ENCODE measurements at places on chromosomes 16 and 17.

GRCh38 chr17:20071824-20072691 is 62.9 kb downstream of the SPECC1 start:
- DNase-seq: no peak

GRCh38 chr16:48912360-48912759 is 302.4 kb upstream of the N4BP1 start:
- no peak for DNase-seq

GRCh38 chr17:13736916-13737315 is 135.2 kb upstream of the HS3ST3A1 start:
- DNase-seq: no peak

DNA sequence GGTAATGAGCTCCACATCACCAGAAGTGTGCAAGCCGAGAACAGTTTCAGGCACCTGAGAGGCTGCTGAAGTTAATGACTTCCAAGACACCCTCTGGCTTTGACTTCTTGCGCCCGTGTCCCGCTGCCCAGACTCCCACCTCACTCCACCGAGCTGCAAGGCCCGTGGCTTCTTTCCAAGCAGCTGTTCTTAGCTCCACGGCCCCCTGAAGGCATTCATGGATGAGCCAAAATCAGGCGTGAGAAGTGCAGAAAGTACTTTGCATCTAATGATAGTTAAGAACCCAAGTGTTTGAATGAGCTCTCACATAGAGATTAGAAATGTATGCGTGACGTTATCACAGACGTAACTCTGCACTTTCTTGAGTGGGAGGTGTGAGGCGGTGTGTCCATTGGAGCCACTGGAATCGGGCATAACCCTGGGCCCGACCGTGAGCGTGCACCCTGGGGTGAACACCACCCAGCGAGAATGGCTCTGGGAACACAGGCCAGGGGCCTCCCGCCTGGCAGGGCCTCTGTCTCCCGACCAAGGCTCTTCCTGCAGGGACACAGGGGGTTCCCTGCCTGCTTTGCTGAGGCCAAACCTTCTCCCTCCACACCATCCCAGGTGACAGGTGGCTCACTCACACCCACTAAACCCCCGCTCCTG is 11.0 kb downstream of the NPTX1 start:
- DNase-seq: no peak

- no peak for DNase-seq
Measured at GRCh38 chr17:45292696-45293412, 24.0 kb downstream of the MAP3K14 start.

GRCh38 chr17:70968302-70968701 is 799.0 kb downstream of the KCNJ2 start:
- DNase-seq: no peak

DNA sequence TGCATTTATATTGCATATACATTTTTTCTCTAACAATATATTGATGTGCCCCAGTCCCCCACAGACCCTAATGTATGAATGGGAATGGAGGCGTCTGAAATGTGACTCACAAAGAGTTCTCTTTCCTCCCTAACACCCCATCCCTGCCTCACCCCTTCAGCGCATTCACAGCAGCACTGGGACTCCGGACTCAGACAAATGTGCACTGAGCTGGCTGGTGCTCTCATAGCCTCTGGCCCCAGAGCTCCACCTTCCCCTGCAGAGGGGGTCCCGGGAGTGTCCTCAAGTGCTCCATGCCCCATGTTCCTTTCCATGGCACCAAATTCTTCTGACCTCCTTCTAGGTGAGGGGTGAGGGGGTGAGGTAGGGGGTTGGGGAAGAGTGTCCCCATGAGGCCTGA is 20.6 kb downstream of the NPTX1 start:
- no peak for DNase-seq

- no peak for DNase-seq
Measured at GRCh38 chr16:7746941-7747340, 414.3 kb downstream of the RBFOX1 start.

DNA sequence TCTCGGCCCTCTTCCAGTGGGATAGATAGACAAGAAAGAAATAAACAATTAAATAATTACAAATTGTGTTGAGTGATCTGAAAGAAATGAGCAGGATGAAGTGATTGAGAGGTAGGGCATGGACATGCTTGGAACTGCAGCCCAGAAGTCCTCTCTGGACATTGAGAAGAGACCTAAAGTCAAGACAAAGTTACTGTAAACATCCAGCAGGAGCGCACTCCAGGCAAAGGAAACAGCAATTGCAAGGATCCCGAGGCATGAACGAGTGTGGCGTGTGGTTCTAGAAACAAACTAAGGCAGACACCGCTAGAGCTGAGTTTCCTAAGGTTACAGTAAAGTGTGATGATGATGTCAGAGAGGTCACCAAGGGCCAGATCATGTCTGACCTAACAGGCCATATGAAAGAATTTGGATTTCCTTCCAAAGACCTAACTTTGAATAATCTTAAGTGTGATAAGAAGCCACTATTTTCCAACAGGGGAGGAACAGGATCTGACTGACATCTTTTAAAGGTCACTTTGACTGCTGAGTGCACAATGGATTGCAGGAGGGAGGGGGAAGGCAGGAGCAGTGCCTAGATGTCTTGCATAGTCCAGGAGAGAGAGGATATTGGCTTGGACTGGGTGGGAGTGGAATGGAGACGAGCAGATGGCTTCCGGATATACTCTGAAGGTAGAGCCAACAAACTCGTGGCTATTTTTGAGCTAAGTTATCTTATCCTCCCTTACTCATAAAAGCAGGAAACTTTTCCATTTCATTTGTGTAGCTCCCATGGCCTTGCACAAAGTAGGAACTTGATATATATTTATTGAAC is 19.0 kb downstream of the ABCC12 start:
- DNase-seq: no peak

DNA sequence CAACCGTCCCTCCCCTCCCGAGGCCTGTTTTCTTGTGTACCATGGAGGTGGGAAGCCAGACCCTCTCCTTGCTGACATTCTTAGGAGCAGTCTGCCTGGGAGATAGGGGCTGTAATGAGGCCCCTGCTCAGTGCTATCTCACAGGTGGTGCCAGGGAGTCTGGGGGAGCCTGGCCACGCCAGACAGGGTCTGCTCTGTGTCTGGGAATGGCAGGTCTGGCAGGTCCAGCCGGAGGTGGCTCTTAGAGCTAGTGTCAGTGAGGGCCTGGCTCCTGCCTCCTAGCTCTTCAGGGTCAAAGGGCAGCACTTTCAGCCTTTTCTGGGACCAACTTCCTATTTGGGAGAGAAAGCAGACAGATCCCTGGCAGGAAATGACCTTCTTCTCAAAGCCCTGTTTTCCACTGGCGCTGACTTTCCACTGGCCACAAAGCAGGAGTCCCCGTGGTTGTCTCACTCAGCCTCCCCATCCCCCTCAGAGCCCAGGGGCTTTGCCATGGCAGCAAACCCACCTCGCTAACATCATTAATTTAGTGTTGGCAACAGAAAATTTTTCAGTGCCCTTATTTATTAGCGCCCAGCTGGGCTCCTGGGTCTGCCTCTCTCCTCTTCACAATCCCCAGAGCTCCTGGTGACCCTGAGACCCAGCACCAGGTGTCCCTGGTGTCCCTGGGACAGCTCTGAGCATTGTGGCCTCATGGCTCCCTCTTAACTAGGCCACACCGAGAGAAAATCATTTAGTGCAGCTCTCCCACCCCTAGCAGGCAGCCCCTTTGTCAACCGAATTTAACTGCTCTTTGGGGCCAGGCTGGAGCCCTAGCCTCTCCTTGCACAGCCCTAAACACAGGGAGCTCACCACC is 24.0 kb upstream of the DOK4 start:
- DNase-seq: no peak

GRCh38 chr16:85774136-85774535 is 23.2 kb upstream of the C16orf74 start:
- no peak for DNase-seq

DNA sequence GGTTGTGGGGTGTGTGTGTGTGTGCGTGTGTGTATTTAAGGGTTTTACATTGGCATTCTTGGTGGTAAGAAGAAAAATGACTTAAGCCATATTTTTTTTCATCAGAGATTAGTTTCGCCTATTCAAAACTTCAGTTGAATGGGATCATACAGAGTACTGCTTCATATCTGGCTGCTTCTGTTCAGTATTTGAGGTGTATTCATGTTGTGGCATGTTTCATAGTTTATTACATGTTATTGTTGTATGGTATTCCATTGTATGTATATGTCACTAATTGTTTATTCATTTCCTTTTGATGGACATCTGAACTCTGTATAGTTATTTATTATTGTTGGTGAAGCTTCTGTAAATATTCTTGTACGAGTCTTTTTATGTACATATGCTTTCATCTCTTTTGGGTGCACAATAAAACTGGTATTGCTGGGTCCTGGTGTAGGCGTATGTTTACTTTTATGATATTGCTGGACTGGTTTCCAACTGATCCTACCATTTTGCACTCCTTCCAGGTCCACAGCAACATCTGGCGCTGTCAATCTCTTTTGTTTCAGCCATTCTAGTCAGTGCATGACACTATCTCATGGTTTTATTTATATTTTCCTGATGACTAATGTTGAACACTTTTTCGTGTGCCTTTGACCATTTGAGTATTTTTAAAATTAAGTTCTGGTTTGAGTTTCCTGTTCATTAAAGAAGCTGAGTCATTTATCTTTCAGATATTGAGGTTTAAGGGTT is 77.4 kb upstream of the MAF start:
- DNase-seq: no peak

DNA sequence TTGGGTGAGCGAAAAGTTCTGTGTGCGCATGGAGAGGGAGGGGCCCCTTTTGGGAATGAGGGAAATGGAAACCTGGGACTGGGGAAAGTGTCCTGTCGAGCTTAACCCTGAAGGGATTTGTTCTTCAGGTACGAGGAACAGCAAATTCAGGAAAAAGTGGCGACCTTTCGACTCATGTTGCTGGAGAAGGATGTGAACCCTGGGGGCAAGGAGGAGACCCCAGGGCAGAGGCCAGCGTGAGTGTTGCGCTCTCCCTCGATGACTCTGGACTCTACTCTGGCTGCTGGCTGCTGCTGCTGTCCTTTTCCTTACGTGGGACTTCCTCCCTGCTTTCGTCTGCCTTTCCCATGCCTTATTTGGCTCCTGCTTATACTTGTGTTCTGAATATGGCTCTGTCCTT is 4.9 kb downstream of the SRRM2 start:
- no peak for DNase-seq
